Activated naive CD8-positive, alpha-beta T cell treated with anti-CD3 and anti-CD28 coated beads, Interleukin-2, amount 50 U/mL, for 24 hours (primary cell): ENCODE measurements at places on chromosomes 11 and 22.

GRCh38 chr11:37313266-37313665, 715.2 kb upstream of the RAG2 start:
- DNase-seq: no peak

DNA sequence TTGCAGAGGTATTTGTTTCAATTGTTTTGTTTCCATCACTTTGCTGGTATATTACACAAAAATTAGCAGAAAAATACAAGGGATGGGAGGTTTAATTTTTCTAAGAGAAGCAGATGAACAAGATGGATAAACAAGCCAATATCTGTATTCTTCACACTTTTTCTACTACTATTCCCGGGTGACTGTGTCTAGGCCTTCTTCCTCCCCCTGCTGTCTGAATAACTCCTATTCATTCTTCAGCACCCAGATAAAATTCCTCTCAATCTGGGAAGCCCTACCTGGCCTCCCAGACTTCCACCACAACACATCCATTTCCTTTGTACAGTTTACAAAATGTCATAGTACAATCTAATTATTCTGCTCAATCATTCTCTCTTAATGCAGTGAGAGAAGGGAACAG, 666.6 kb upstream of the TENM4 start:
- no peak for DNase-seq

GRCh38 chr11:61489833-61490721, 18.5 kb upstream of the LRRC10B start:
- DNase-seq: no peak

- DNase-seq: no peak
Observed at GRCh38 chr22:28351476-28351875, 328.2 kb downstream of the TTC28 start.

DNA sequence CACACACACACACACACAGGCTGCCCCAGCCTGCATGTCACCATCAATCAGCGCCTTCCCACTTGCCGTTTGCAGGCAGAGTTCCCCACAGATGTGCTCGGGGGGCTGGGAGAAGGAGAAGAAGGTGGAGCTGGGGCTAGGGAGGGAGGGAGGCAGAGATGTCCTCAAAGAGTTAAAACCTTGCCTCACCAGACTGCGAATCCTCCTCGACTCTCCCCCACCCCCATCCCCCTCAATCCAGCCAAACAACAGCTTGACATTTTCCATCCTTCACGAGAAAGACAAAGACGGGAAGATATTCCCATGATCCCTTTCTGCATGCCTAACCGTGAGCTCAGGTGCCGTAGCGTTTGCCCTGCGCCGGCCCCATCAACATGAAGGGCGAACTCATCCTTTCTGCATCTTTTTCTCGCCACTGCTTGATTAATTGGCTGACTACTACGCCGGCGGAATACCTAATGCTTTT, 365.5 kb downstream of the MIAT start:
- no peak for DNase-seq

DNA sequence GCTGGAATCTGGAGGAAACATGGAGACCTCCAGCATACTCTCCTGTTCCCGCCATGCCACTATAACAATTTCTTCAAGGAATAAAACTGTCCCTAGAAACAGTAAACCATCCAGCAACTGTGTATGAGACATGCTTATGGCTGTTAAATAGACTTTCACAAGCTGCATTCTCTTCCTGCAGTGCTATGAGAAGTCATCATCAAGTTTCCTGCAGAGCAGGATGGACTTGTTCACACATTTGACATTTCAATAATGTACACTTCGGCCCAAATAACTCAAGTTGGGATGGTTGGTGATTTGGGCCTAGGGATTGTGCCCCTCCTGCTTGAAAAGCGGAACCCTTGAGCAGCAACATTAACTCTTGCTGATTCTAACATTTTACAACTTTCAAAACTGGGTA, 20.2 kb upstream of the CSF2RB start:
- DNase-seq: no peak

DNA sequence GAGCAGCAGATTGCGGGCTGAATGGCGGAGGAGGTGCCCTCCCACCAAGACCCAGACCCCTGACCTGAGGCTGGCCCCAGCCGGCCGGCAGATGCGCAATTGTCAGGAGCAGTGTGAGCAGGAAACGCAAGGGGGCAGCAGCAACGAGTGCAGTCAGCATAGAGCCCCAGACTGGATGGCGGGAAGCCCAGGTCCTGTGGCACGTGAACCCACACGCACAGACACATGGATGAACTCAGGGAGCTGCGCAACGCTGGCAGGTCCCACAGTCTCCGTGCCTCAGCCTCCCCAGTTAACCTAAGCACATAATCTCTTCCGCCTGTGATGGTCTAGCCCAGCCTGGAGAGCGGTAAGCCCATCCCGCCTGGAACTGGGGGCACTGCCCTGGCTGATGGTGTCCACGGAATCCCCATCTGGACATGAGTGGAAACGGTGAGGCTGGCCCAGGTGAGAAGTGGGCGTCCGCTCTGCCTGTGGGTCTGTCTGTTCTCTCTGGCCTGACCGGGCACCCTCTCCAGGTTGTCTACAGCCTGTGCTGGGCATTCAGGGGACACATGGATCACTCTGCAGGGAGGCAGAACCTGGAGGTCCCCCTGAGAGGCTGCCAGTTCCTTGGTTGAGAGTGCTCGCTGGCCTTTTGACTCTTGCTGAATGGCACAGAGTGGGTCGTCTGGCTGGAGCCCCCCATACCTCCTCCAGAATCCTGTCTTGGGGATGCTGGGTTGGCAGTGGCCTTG, 626 bp upstream of the TBX10 start:
- peak; percentile 66 for DNase-seq

DNA sequence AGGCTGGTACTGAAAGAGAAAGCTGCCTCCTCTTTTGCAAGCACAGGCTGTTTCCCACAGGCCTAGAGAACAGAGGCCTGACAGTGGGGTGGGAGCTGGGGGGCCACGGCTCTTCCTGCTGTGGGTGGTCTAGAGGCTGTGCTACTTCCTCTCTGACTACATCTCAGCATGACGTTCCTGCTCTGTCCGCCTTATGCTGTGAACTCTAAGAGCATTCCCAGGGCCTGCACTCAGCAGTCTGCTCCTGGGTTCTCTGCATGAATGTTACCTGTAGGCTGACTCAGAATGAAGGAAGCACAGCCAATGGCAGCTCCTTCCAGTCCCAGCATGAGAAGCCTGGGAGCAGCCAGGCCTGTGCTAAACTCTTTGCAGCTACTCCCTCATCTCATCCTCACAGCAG, 534.3 kb downstream of the NTM start:
- DNase-seq: no peak

DNA sequence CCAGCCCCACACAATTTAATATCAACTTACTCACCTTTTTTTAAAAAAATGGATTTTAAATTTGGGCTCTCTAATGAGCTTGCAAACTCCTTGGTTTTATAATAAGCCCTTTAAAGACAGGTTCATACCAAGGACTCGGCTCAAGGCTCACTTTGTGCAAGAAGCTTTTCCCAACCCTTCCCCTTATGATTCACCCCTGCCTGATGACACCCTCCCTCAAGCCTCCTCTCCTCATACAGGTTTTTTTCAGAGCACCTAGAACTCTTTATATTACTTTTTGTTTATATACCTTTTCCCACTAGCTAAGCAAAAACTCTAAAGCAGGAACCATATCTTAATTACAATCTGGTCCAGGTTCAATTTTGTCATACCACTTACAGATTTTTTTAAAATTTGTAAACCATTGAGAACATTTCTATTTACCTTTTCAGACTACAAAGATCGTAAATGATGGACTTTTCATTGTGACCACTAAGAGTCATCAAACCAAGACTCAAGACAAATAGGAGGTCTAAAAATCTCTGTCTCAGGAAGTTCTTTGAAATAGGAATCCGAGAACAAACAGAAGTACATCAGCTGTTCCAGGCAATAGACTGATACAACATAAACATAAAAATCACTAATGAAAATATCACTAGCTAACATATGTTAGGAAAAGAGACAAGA, 13.1 kb upstream of the EXPH5 start:
- no peak for DNase-seq

- DNase-seq: no peak
Observed at GRCh38 chr11:70570693-70571395, 172.5 kb downstream of the CTTN start.

DNA sequence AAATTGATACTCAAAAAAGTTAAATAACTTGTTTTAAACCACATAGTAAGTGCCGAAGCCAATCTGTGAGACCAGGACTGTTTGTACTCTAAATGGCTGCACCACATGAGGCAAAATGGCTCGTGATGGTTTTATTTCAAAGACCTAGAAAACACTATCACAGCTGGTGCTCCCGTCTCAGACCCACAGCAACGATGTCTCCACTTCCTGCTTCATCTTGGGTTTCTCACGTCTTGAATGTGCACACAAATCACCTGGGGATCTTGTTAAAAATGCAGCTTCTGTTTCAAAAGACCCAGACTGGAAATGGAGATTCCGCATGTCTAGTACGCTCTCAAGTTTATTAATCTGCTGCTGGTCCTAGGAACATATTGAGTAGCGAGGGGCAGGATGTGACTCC, 1.2 kb downstream of the CD3E start:
- DNase-seq: no peak

DNA sequence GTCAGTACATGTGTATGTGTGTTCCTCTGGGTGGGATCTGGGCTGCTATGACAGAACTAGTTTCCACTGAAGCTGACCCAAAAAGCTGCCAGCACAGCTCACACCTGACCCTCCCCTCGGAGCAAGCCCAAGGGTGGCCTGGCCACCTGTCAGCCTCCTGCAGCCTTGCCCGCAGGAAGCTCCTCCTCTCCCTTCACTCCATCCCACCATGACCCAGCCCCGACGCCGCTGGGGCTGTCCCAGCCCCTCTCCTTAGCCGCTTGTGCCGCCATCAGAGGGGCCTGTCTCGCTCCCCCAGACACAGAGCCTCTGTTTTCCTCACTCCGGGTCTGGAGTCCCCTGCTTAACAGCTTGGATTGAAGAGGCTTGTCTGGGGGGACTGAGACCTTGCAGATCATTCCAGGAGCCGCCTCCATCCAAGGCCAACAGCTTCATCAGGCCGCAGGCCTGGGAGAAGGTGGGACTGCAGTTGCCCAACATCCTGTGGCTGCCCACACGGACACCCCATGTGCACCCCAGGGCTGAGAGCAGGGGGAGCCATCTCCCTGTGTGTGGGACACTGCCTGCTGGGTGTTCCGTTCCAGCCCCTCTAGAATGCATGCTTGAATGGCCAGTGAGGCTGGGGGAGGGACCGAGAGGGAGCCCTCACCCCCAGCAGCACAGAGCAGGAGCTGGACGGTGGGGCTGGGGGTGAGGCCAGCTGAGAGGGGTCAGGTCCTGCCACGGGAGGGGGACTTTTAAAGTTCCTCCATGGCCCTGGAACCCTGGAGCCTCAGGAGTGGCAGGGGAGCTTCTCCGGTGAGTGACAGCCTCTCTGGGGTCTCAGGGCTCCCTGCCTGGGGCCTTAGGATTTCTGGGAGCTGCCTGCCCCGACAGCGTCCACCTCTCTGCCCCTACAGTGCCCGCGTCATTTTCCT, 696 bp downstream of the MRGPRF start:
- no peak for DNase-seq

DNA sequence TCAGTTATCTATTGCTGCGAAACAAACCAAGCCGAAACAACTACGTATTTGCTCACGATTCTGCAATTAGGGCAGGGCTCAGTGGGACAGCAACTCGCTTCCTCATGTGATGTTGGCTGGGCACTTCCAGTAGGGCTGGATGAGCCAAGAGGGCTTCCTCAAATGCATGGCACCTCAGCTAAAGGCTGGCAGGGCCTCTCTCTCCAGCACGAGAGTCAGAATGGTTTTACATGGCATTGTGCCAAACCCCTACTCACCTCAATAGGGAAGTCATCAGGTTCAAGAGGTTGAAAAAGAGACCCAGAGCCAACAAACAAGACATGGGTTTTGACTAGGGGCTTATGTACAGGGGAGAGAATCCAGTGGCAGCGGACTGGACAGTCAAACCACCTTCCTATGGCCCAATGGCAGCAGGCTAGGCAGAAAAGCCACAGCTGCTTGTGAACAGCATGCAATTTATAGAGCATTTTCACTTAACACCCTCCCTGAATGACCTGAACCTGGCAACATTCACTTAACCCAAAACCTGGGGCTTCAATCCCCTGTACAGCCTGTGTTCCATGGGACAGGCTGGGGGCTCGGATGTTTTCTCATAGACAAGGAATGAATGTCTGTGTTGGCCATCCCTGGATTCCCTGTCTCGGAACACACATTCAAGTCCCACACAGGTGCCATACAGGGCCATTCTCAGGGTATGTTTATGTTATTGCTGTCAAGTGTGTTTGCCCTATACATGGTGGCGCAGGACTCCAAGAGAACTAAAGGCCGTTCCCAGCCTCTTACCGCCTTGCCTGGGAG, 154.2 kb upstream of the NAV2 start:
- no peak for DNase-seq

DNA sequence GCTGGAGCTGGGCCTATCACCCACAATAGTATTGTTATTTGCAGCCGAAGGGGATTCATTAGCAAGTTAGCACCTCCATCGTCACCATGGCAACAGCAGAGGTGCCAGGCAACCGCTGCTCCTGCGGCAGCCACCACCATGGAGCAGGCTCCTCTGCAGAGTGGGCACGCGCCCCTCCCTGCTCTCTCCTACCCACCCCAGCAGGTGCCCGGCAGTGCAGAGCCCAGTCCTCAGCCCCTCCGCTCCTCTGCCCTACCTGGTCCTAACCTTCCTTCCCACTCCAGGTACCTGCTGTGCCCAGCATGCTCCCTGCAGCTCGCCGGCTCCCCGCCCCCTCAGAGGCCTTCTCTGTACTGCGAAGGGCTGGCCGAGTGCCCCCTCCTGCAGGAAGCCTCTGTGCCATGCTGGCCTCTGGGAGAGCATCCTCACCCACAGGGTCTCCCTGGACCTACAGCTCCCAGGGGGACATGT, 3.6 kb downstream of the DUSP8 start:
- peak; percentile 33 for DNase-seq

DNA sequence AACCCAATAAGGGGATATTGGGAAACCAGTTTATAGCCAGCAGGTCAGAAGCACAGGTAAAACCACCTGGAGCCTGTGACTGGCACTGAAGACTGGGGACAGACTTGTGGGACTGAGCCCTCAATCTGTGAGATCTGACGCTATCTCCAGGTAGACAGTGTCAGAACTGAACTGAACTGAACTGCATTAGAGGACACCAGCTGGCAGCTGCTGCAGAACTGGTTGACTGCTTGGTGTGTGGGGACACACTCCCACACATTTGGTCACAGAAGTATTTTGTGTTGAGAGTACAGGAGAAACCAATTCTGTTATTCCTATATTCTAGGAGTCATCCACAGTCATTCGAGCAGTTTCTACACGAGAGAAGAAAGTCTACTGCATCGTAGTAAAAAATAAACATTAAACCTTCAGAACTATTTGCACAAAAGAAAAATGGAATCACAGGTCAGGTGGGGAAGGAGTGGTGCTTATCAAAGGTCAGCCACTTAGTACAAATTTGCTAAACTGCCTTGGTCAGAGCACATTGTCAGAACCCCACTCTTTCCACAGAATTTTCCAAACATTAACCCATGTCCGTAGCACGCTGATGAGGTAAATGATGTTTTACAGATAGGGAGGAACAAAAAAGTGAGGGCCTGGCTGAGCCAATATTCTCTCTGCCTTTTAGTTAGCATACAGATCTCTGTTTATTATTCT, 77.2 kb downstream of the SIK3 start:
- DNase-seq: no peak

GRCh38 chr11:33645686-33646085, 54.9 kb downstream of the C11orf91 start:
- DNase-seq: no peak

- DNase-seq: peak; percentile 16
Observed at GRCh38 chr22:27134315-27134701, 476.9 kb downstream of the MIAT start.
